ENCODE measurements at places on chromosomes 5 and 9.

GRCh38 chr9:91360551-91361290, 997 bp downstream of the AUH start:
- DNase-seq, result no peak

GRCh38 chr9:93079371-93079770, 16.6 kb upstream of the CARD19 start:
- no peak for DNase-seq

DNA sequence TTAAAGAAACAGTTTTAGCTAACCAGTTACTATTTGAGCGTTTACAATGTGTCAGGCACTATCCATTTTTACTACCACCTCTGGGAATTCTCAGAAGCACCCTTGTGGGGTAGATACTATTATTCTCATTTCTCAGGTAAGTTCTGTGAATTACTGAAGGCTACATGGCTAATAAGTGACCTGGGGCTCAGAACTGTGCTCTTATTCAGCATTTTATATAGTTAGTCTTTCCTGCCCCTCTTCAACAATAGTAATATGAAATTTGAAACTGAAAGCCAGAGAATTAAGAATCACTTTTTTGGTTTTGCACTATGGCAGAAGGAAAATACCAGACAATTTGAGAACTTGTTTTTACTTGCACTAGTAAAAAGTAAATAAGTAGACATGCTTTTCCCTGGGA, 11.8 kb downstream of the ELL2 start:
- DNase-seq, result no peak

DNA sequence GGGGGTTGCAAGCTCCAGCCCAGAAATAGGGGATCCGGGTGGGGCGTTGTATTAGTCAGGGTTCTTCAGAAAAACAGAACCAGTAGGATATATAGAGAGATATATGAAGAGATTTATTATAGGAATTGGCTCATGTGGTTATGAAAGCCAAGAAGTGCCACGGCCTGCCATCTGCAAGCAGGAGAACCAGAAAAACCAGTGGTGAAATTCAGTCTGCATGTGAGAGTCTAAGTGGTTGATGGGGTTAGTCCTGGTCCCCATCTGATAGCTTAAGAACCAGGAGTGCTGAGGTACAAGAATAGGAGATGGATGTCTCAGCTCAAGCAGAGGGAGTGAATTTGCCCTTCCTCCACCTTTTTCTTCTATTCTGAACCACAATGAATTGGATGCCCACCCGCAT, 123.4 kb upstream of the APC start:
- DNase-seq, result no peak

GRCh38 chr9:105091004-105091640, 153.3 kb upstream of the SLC44A1 start:
- no peak for DNase-seq

DNA sequence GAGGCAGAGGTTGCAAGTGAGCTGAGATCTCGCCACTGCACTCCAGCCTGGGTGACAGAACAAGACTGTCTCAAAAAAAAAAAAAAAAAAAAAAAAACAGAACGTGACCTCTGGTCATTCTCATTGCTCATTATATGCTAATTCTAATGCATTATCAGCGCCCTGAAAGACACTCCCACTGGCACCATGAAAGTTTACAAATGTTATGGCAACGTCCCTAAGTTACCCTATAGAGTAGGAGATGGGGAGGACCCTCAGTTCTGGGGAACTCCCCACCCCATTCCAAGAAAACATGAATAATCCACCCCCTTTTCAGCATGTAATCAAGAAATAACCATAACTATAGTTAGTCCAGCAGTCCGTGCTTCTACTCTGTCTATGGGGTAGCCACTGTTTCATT, 48.9 kb upstream of the DENND4C start:
- DNase-seq, result no peak

DNA sequence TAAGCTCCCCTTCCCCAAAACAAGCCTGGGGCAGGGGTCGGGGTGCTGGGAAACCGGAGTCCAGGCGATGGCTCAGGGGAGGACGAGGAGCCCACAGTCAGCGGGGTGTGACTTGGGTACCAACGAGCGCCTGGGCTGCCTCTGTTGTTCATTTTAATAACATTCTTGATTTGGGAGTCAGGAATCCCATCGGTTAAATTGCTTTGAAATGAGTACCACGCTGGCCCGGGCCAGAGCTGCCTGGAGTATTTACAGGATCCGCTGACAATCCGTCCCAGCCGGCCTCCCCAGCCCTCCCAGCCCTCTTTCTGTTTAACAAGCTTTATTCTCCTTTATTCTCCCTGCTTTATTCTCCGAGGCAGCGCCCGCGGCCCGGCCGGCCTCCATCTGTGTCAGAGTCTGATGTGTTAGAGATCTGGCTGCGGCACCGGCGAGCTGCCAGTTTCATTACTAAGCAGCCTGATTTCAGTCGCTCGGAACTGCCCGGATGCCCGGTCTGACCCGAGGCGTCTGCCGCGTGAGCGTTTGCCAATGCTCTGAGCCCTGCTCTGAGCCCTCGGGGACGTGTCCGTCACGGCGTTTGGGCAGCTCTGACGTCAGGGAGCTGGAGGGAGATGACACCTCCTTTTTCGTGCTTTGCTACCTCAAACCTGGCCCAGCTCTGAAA, 16.5 kb upstream of the QRFP start:
- no peak for DNase-seq

DNA sequence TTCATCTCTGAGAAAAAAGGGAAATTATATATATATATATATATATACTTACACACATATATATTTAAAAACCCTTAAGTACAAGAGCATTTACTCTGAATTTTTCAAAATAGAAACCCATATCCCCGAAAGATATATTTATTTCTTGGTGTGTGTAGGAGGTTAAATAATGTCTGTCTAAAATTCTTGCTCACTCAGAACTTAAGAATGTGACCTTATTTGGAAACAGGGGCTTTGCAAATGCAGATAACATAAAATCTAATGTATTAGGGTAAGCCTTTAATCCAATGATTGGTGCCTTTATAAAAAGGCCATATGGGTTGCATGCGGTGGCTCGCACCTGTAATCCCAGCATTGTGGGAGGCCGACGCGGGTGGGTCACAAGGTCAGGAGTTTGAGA, 517.3 kb upstream of the TLE4 start:
- no peak for DNase-seq

- DNase-seq, result no peak
Observed at GRCh38 chr5:150558088-150558621, 50.2 kb downstream of the NDST1 start.

GRCh38 chr5:80712919-80713318, 58.1 kb upstream of the DHFR start:
- no peak for DNase-seq

GRCh38 chr9:3962496-3962895, 337.4 kb downstream of the GLIS3 start:
- DNase-seq, result peak; percentile 50

DNA sequence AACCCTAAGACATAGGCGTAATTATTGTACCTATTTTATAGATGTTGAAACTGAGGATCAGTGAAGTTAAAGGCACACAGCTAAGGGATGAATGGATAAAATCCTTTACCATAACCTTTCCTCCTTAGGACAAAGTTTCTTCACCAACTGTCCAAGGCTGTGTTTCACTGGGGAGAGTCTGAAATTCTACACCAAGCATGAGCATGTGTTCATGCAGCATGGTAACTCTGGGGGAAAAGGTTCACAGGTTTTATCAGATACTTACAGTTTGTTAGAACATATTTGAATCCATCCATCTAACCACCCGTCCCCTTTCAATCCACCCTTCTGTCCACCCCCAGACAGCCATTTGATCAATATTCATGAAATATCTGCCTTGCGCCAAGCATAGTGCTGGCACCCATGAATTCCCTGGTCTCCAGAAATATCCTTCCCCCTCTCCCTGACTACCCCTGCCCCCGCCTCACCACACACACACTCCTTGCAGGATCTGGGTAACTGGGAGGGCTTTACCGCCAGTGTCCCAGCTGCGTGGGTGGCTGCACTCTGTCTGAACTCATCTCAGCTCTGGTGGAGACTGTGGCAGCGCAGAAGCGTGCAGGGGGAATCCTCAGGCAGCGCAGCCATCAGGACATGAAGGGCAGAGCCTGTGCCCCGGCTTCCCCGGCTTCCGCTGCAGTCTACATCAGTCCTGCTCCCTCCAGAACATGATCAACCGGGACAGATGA, 6.3 kb upstream of the KCNIP1 start:
- DNase-seq, result no peak

GRCh38 chr9:6925836-6926235, 168.1 kb downstream of the KDM4C start:
- no peak for DNase-seq

DNA sequence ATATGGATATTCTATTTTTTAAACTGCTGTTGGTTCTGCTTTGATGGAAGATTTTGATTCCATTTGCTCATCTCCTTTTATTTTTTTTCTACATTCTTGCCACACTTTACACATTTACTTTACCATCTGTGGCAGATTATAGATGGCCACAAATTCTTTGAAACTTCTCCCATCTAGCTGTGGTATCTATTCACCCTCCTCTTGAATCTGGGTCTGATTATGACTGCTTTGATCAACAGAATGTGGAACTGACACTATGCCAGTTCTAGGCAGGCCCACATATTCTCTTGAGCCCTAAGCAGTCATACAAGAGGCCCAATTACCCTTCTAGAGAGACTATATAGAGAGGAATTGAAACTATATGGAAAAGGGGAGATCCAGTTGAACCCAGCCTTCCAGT, 439.0 kb upstream of the PTGER4 start:
- DNase-seq, result no peak

DNA sequence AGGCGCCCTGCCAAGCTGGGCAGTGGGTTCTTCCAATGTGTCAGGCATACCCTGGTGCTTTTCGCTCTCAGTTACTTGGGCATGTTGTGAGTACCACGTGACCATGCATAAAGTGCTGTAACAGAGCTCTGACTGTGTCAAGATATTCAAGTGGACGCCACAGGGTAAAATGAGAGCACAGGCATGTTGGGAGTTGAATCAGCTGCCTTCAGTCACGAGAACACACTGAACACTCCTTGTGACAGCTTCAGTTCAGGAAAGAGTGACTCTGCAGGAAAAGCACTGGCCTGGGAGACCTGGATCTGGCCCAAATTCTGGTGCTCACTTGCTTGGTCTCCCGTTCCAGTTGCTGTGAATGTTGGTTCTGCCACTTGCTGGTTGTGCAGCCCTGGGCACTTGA, 5.1 kb downstream of the MLANA start:
- DNase-seq, result no peak

DNA sequence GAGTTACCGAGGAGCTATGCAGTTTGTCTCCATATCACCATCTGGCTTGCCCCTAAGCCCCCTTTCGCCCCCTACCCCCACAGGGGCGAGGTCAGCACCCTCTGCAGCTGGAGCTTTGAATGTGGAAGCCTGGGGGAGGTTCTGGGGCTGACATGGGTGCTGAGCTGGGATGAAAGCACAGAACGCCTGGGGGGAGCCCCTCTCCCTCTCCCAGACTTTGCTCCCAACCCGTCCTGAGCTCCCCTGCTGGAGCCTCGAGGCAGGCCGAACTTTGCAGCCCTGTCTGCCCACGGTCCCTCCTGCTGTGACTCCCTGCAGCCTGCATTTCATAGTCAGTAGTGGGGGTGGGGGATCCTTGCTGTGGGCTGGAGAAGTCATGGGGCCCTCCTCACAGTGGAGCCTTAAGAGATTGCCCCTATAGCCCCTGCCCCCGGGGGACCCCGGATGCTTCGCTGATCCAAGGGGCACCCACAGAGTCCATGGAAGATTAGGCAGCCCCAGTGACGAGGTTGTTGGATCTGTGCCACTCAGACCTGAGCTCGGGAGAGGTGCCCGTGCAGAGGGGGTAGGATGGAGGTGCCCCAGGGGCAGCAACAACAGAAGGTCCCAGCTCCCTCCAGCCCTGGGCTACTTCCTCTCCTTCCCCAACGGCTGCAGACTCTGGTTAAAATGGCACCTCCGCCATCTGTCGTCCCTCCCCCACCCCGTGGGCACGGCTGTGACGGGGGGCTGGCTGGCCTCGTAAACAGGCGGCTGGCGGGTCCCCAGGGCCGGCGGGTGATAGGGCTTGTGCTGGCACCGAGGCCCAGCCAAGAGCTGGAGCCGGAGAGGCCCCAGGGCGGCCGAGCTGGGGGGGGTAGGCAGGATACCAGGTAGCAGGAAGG, 162.0 kb downstream of the C9orf50 start:
- no peak for DNase-seq

- DNase-seq, result no peak
Observed at GRCh38 chr5:158553195-158553961, 546.3 kb downstream of the EBF1 start.

- DNase-seq, result no peak
Observed at GRCh38 chr5:149616727-149617285, 35.5 kb downstream of the ARHGEF37 start.

DNA sequence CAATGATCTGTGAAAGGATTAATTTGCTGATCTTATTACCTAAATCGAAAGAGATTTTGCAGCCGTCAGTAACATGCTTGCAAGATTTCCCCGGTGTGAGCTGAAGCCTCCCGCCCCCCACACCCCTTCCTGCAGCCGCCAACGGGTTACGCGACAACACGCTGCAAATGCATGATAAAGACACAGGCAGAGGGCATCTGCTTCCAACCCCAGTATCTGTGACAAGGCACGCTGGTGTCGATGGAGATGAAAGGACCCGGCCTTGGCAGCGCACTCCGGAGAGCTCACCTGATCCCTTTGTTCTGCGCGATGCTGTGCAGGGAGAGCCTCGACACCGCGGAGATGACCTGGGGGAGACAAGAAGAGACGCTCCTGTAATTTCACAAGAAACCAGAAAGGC, 122.9 kb upstream of the SARDH start:
- DNase-seq, result no peak

DNA sequence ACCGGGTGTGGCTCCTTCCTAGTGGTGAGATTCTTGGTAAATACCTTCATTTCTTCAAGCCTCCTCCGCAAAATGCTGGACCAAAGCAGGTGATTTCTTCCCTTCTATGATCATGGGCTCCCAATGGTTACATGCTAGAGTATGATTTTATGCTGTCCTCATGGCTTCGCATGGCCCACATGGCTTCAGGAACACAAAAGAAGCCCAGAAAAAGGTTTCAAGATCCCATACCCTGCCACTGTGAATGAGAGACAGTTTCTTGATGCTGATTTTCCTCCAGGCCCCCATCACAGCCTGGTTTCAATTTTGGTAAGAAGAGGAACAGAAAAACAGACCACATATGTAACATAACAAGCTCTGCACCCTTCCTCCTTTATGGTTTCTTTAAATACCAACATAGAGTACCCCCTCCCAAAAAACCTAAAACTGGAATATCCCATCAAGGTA, 2.4 kb upstream of the RXFP3 start:
- no peak for DNase-seq

GRCh38 chr9:106960258-106960657, 97.3 kb downstream of the ZNF462 start:
- DNase-seq, result no peak

DNA sequence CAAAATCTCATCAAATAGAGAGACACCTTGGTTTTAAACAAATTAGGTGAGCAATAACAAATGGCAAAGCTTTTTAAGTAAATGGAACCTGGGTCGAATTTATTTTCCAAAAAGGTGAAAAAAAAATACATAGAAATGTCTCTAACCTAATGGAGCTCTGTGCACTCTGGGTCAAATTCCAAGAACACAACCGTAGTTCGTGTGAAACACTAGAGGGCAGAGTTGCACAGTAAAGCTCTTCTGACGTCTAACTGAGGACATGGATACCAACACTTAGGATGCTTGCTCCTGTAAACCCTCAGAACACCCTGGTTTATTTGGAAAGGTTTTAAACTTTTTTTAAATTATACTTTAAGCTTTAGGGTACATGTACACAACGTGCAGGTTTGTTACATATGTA, 18.9 kb downstream of the MARCHF11 start:
- peak; percentile 51 for DNase-seq
